CD4-positive, alpha-beta T cell (primary cell): ENCODE measurements at places on chromosomes 1 and 21. TPM values are rescaled to one million over a fixed set of nuclear protein-coding genes. Genes with fewer than 3 reads are reported as not detected.

Gene REG4
- total RNA-seq: 0.33 TPM

Gene NEGR1
- total RNA-seq: 0.03 TPM

Gene FBLIM1
- total RNA-seq: not detected

Gene RXFP4
- not detected for total RNA-seq

Gene ANXA9
- total RNA-seq: not detected

Gene ADGRB2
- 0.71 TPM for total RNA-seq

Gene PDE9A
- total RNA-seq: 13.2 TPM

Gene DMBX1
- total RNA-seq: not detected

Gene ITSN1
- 2.1 TPM for total RNA-seq

DNA sequence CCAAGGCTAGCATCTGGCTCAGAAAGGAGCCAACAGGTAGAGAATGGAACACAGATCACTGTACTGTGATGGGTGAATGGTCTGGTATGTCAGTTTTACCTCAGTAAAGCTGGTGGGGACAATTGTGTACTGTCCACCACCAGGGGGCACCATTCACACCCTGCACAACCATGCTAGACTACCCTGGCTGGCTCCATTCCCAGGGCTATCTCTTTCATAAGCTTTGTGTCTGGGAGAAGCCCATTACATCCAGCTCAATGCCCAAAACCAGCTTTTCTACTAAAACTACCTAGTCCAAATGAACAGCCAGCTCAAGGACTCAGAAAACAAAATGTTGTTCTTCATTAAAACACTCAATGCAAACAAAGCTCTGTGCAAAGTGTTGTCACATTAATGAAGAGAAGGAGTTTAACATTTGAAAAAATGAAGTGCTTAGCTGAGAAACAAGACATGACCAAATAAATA, 62.0 kb upstream of the RASAL2 start:
- no peak overlapping the region for H3K27ac ChIP-seq
- no peak for DNase-seq
- no peaks in the 10 kb centered on the region for H3K36me3 ChIP-seq
- H3K4me3 ChIP-seq: no peak overlapping the region
- no peaks in the 10 kb centered on the region for H3K27me3 ChIP-seq

DNA sequence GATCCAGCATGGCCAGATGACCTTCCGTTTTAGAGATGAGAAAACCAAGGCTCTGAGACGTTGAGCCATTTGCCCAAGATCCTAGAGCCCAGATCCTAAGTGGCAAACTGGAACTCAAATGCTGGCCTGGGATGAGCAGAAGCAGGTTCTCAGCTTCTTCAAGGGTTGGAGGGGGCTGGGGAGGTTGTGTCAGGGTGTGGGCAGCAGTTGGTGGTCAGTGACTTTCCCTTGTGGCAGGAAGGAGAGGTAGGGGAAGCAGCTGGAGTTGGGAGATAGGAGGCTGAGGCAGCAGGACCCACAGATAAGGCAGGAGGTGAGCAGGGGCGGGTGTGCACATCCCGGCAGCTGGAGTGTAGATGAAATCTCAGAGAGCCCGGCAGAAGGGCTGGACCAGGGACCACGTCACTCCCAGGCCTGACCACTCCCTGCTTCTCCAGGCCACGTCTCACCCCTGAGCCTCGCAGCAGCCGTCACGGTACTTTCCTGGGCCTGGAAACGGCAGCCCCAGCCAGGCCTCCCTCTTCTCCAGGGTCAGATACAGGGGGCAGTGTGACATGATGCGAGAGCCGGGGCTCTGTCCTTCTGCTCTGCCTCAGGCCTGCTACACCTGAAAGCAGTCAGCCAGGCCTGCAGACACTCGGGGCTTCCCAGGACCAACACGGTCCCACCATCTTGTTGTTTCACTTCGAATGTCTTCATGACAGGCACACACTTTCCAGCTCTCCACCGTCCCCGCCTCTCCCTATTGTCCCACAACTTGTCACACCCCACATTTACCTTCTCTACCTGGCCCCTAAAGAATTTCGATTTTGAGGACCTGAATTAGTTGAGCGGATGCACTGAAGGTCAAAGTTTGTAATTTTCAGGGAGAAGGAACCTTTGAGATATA, 11.5 kb upstream of the LAPTM5 start:
- no peak overlapping the region for H3K27ac ChIP-seq
- H3K4me3 ChIP-seq: no peak overlapping the region
- H3K36me3 ChIP-seq: no peaks in the 10 kb centered on the region
- H3K27me3 ChIP-seq: no peaks in the 10 kb centered on the region

DNA sequence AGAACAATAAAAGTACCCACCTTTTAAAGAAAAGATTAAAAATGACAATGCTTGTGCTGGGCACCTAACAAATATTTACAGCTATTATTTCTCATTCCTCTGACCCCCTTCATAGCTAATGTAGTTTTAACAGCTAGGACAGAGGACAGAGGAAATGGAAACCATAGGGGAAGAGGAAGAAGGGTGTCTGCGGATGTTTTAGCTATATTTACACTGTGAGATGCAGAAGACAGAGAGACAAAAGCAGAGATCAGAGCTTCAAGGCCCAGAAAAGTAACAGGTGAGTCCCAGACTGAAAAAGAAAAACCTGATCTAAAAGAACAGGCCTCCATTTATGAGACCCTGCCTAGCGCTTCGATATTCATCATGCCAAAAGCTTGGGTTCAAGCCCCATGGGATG, 72.0 kb downstream of the ZNF281 start:
- H3K4me3 ChIP-seq: no peak overlapping the region
- H3K27me3 ChIP-seq: no peaks in the 10 kb centered on the region
- no peak overlapping the region for H3K27ac ChIP-seq
- DNase-seq: no peak

- no peak overlapping the region for H3K4me3 ChIP-seq
- no peak overlapping the region for H3K27ac ChIP-seq
- peaks cover 22% of the 10 kb centered on the region for H3K4me1 ChIP-seq
- H3K36me3 ChIP-seq: no peaks in the 10 kb centered on the region
- no peaks in the 10 kb centered on the region for H3K27me3 ChIP-seq
Observed at GRCh38 chr1:23171181-23171755, 2.6 kb upstream of the LUZP1 start.

DNA sequence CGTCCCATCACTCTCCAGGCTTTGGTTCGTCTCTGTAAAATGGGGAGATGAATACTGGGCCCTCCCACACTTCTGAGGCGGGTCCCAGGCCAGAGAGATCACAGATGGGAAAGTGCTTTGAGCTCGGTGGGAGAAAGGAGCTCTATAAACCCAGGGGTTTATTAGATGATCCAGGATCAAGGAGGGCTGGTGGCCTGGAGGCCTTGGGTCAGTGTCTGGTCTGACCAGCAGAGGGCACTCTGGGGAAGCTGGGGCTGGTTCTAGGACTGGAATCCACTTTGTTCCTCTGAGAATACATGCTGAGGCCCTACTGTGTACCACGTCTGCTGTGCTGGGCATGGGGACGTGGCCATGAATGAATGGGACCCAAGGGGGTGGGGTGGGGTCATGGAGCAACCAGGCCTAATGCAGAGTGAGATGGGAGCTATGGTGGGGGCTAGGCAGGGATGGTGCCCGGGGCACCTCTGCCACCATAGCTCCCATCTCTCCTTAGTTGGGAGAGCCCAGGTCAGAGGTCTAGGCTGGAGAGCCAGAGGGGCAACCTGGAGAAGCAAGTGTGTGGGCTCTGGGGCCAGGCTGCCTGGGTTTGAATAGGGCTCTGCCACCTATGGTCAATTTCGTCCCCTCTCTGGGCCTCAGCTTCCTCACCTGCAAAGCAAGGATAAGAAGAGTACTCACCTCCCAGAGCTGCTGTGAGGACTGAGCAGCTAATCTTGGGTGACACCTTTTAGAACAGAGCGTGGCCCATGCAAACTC, 9.0 kb upstream of the FAM131C start:
- H3K27ac ChIP-seq: no peak overlapping the region
- H3K27me3 ChIP-seq: no peaks in the 10 kb centered on the region
- DNase-seq: peak; percentile 59
- peaks cover 13% of the 10 kb centered on the region for H3K4me1 ChIP-seq
- H3K36me3 ChIP-seq: no peaks in the 10 kb centered on the region

DNA sequence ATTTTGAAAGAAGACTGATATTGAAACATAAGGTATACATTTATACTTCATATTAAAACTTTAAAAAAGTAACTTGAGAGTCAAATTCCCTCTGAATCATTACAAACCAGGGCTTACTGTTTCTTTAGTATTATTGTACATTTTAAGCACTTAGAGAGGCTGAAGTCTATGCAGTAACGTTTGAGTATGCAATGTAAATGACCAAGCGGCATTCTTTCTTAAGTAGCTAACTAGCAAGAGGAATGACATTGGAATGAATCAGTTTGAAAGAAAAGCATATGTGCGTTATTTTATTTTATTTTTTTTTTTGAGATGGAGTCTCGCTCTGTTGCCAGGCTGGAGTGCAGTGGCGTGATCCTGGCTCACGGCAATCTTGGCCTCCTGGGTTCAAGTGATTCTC, 24.3 kb downstream of the WNT2B start:
- peaks cover 3% of the 10 kb centered on the region for H3K36me3 ChIP-seq
- no peak overlapping the region for H3K4me3 ChIP-seq
- H3K4me1 ChIP-seq: no peaks in the 10 kb centered on the region
- no peak for DNase-seq
- no peak overlapping the region for H3K27ac ChIP-seq

- H3K4me1 ChIP-seq: no peaks in the 10 kb centered on the region
- H3K27me3 ChIP-seq: no peaks in the 10 kb centered on the region
- H3K36me3 ChIP-seq: no peaks in the 10 kb centered on the region
- H3K27ac ChIP-seq: no peak overlapping the region
- H3K4me3 ChIP-seq: no peak overlapping the region
Observed at GRCh38 chr21:25871566-25871965, 136.8 kb downstream of the GABPA start.

DNA sequence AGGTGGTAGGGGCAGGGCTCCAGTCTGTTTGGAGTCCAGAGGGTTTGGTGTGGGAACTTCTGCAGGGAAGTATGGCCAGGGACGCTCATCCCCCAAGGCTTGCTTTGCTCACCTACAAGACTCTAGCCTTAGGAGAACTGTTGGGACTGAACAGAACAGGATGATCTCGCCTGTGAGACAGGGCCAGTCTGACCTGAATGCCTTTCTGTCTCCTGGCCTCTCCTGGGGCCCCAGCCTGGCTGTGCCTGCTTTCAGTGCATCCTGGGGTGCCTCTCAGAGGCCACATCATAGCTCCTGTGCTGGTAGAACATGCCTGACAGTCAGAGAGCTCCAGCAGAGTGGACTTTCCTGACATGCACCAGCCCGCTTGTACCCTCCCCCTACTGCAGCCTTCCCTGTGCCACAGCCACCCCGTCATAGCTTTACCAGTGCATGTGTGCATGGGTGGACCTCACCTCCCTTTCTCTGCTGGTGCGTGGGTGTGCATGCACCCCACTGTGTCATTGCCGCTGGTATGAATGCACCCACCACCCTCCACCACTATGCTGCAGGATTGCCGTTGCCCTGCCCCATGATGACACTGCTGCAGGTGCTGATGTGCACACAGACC, 165.8 kb downstream of the GIPC2 start:
- H3K4me3 ChIP-seq: no peak overlapping the region
- no peaks in the 10 kb centered on the region for H3K36me3 ChIP-seq
- no peak for DNase-seq
- no peak overlapping the region for H3K27ac ChIP-seq
- H3K4me1 ChIP-seq: no peaks in the 10 kb centered on the region
- peaks cover 4% of the 10 kb centered on the region for H3K27me3 ChIP-seq

- no peaks in the 10 kb centered on the region for H3K27me3 ChIP-seq
- no peak overlapping the region for H3K4me3 ChIP-seq
- no peaks in the 10 kb centered on the region for H3K36me3 ChIP-seq
Observed at GRCh38 chr1:202998836-202999750, 8.1 kb upstream of the TMEM183A start.

DNA sequence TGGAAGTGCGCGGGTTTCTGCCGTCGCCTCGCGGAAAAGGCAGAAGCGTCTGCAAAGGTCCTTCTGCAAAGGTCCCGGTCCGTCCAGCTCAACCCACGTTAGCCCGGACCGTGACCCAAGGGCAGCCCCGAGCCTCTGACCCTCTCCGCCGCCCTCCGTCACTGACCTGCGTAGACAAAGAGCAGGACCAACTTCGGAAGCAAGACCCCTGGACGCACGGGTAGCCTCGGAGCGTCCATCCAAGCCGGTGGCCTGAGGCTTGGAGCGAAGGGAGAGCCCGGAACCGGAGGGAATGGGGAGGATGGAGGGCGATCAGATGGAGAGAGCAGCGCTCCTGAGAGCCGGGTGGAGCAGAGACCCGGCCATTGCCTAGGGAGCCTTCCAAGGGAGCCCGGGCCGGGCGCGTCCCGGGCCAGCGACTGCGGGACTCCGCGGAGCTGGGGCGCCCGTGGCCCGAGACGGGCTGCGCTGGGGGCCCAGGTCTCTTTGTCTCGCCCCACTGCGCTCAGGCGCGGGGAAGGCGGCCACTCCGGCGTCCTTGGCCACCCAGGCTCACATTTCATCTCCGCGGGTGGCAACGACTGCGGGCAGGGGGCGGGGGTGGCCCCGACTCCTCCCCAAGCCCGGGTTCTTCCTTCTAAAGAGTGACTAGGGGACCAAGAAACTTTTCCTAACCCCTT, at the start of gene CYYR1:
Gene CYYR1, minus strand, starts transcription at position 585 of the 680 bp plus-strand sequence. Its CDS starts 346 bp downstream, at position 239.
- no peaks in the 10 kb centered on the region for H3K27me3 ChIP-seq
- H3K4me1 ChIP-seq: no peaks in the 10 kb centered on the region
- H3K27ac ChIP-seq: no peak within 1 kb of the TSS
- H3K36me3 ChIP-seq: no peaks in the 10 kb centered on the region
- no peak for DNase-seq
- no peak within 1 kb of the TSS for H3K4me3 ChIP-seq

DNA sequence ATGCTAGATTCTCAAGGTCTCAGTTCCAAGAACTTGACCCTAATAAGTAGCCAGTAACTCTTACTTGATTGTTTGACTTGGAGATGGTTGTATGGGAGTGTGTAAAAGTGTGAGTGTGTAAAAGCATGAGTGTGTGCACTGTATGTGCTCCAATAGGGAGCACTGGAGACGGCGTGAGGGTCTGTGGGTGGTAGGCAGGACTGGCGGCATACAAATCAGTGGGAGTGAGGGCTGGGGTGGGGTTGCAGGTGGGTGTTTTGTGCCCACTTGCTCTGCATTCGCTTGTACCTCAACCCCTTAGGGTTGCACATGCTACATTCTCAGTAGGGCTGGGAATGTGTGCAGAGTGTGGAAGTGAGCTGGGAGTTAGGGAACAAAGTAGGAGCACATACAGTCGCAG, 79.5 kb upstream of the CD34 start:
- no peak overlapping the region for H3K27ac ChIP-seq
- H3K4me1 ChIP-seq: no peaks in the 10 kb centered on the region
- peaks cover 5% of the 10 kb centered on the region for H3K27me3 ChIP-seq
- H3K4me3 ChIP-seq: no peak overlapping the region

- no peaks in the 10 kb centered on the region for H3K27me3 ChIP-seq
- no peak for DNase-seq
- H3K4me3 ChIP-seq: no peak overlapping the region
- H3K4me1 ChIP-seq: peaks cover 70% of the 10 kb centered on the region
- H3K36me3 ChIP-seq: peaks cover 26% of the 10 kb centered on the region
- H3K27ac ChIP-seq: peak overlapping the region; percentile 19
Observed at GRCh38 chr1:19445417-19446342, 39.7 kb downstream of the CAPZB start.

GRCh38 chr1:201515062-201515750, 8.3 kb upstream of the CSRP1 start:
- no peak overlapping the region for H3K4me3 ChIP-seq
- H3K27me3 ChIP-seq: no peaks in the 10 kb centered on the region
- H3K4me1 ChIP-seq: peaks cover 4% of the 10 kb centered on the region
- peaks cover 3% of the 10 kb centered on the region for H3K36me3 ChIP-seq
